ENCODE measurements at places on chromosomes 1 and 21.

- DNase-seq: no peak
These were observed 11.1 kb upstream of the ATF3 start for GRCh38 chr1:212597487-212597886.

- no peak for DNase-seq
These were observed 574.1 kb downstream of the LMO4 start for GRCh38 chr1:87902830-87903229.

DNA sequence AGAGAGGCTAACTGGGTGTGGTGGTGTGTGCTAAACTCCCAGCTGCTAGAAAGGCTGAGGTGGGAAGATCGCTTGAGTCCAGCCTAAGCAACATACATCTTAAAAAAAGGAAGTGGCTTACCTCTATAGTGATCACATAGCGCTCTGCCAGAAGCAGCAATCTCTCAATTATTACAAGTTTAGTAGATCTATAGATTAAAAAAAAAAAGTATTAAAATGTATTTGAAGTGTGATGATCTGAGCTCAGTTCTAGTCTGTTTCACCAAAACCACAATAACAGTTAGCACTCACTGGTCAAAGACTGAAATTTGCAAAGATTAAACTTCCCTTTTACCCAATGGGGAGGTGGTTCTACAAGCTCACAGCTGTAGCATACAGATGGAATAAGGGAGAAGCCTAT lies 76.3 kb downstream of the USP24 start:
- DNase-seq: no peak

GRCh38 chr1:158611916-158612315 lies 6.8 kb downstream of the OR10Z1 start:
- no peak for DNase-seq

DNA sequence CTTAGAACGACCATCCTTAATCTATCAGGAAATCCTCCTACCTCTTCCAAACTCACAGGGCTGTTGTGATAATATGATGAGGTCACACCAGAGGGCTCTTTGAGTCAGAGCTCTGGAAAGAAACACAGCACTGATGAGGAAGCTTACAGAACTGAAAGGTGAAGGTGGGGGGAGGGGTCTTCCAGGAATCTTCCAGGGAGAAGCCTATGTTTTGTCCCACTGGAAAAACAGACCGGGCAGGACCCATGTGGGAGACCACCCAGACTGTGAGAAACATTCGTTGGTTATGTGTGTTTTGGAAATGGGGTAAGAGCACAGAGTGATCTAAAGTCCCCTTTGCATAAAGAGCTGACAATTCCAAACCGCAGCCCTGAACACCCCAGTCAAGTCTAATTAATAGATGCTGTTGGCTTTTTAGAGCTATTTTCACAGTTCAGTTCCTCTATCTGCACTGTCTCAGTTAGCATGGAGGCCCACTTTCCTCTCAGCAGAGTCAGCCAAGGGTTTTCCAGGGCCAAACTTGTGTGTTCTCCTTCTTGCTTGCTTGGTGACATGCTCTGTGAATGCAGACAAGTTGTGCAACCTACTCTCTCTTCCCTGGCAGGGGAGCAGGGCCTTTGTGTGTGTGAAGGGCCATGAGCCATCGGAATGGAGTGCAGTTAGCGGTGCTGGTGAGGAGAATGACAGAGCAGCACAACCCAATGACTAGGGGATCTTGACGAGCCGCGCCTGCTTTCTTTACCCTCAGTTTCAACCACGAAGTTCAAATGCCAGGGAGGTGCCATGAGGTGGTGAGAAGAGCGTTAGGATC lies 12.3 kb downstream of the PHLDA3 start:
- DNase-seq: peak; percentile 93

DNA sequence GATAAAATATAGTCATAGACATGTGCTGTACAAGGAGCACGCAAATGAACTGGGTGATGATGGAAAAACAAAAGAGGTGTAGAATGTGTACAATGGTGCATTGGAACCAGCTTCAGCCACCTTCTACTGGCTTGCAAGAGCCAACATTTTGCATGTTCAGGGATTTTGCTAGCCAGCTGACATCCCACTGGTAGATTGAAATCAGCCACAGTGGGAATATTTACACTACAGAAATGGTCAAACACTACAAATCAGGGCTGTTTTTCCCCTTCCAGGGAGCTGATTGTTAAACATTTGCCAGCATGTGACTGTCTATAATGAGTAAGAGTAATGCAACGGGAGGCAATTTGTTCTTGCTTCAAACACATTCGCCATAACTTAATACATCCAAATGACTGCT lies 23.2 kb downstream of the PMVK start:
- no peak for DNase-seq

DNA sequence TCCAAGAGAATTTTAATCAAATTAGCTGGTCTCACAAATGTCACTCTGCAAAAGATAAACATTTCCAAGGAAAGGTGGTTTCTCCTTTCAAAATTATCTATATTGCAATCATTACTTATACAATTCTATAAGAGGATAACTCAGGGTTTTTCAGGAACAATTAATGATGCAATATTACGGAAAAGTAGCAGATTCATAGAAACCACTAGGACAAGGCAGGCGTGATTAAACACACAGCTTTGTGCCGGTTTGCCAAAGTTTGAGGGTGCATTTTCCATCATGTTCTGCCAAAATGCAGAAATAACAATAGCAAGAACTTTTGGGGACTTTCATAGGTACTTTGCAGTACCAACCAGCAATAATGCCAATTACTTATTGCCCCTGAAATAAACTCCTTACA lies 605 bp downstream of the TNFRSF9 start:
- no peak for DNase-seq

DNA sequence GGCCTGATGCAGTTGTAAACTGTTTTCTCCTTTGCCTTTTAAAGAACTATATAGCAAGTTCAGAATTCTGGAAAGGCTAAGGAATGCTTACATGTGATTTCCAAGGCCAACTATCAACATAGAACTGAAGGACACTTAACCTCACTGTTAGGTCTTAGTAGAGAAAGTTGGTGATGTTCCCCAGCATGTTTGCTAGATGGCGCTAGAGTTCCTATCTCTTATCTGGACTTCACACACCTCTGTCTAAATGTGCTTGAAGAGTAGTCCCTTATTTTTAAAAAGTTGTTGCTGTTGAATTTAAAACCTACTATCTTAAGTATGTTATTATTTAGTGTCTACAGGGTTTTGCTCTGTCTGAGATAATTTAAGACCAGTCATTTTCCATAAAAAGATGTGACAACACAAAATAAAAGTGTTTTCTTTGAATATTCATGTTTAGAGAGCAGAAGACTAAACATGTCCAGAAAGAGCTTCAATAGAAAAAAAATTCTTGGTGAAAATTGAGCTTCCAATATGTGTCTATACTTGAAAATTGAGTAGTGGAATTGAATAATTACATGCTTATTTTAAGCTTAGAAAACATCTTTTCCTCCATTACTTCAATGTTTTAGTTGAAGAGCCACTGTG lies 237.3 kb downstream of the S1PR1 start:
- no peak for DNase-seq

GRCh38 chr1:112297536-112297935 lies 98.5 kb upstream of the CTTNBP2NL start:
- DNase-seq: no peak

DNA sequence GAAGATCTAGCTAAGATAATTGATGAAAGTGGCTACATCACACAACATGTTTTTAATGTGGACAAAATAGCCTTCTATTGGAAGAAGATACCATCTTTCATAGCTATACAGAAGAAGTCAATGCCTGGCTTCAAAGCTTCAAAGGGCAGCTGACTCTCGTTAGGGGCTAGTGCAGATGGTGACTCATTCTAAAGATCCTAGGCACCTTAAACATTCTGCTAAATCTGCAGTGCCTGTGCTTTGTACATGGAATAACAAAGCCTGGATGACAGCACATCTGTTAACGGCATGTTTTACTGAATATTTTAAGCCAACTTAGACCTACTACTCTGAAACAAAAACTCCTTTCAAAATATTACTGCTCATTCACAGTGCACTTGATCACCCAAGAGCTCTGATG lies 65.6 kb upstream of the USP24 start:
- DNase-seq: no peak

- DNase-seq: no peak
These were observed 30.8 kb downstream of the AK2 start for GRCh38 chr1:33005838-33006421.

DNA sequence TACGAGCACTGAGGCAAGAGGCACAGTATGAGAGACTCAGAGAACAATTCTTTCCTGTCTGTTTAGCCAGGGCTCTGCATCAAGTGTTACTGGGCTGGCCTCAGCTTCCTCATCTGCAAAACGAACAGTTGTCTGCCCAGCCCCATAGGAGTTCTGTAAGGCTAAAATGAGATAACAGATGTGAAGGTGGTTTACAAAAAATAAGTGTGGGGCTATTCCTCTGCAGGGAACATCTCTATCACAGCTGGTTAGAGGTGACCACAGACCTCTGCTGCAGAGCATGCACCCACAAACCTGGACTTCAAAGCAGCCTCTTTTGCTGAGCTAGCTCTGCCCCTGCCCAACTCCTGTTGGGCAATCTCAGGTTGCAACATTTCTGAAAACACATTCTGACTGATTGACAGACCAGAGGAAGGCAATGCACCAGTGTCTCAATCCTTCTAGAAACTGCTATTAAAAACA lies 10.5 kb upstream of the OLIG1 start:
- no peak for DNase-seq

DNA sequence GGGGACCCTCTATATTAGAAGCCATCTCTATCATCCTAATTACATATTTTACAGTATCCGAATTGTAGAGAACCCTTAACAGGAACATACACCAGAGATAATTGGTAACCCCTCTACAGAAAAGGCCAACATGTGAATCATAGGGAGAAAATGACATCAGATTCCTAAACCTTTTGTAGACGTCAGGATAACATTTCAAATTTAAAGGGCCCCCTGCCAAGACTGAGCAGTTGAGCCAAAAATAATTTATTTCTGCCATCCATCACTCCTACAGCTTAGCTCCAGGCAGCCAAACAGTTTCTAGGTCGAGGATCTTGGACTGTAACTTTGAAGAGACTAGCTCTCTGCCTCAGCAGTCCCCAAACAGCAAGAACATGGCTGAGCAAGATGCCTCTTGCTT lies 21.2 kb downstream of the ZNF697 start:
- no peak for DNase-seq

- DNase-seq: no peak
These were observed 229.3 kb upstream of the PTBP2 start for GRCh38 chr1:96492236-96492635.

- DNase-seq: no peak
These were observed 36.7 kb upstream of the FAM163A start for GRCh38 chr1:179706339-179706941.

DNA sequence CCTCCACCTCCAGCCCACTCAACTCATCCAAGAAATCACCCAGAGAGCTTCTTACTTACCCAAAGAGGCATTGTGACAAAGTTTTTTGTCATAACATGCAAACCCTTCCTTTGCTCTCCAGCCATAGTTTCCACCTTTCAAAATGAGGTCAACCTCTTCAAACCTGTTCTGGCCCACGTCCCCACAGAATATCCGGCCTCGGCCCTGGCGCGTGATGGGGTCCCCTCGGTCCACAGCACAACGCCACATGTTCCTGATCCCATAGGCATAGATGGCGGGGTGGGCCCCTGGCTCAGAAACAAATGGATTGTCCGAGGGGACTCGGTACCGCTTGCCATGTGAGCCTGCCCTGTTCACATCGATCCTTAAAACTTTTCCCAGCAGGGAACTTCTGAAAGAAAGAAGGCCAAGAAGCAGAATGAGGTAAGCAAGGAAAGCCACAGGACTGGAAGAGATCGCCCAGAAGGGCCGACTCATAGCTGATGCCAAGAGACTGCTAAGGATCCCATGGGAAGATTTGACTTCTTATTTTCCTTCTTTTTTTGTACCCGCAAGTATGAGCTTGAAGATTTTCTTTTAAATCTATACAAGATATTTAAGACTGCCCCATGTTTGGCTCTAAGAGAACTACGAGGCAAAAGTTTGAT lies 7.8 kb downstream of the HHIPL2 start:
- no peak for DNase-seq

- no peak for DNase-seq
These were observed 876 bp downstream of the ALDH9A1 start for GRCh38 chr1:165697491-165697880.

DNA sequence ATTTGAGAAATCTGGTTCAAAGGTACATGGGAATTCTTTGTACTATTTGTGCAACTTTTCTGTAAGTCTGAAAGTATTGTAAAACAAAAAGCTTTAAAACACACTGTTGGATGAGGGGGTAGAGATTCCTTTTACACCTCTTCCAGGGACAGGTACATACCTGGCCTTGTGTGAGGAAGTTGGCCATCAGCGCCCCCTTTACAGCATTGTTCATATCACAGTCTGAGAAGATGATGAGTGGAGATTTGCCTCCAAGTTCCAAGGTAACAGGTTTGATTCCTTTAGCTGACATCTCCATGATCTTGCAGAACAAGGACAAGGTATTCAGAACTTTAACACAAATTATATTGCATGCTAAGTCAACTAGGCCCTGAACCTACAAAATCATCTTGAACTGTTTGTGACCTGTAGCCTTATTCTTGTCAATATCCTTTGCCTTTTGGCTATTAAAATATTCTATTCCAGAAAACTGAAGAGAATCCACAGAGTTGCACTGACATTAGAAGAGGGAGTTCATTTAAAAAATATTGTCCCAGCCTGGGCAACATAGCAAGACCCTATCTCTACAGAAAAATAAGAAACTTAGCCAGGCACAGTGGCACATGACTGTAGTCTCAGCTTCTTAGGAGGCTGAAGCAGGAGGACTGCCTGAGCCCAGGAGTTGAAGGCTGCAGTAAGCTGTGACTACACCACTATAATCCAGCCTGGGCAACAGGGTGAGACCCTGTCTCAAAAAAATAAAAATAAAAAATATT lies 18.9 kb downstream of the ALDH9A1 start:
- no peak for DNase-seq

DNA sequence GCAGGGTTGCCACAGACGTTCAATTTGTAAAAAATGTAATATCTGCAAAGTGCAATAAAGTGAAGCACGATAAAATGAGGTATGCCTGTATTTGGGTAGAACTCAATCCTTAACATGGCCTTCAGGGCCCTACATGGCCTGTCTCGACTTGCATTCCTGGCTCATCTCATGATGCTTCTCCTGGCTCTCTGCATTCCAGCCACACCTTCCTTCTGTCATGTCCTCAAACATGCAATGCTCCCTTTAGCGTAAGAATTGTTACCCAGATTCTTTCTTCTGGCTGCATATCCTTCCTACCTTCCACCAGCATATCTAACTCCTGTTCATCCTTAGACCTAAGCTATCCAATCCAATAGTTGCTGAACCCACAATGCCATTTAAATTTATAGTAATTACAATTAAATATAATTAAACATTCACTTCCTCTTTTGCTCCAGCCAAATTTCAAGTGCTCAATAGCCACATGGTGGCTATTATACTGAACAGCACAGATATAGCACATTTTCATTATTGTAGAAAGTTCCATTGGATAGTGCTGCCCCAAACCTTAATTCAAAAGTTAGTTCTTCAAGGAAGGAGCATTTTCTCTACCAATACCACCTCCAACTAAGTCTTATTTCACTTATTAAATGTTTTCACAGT lies 32.6 kb downstream of the FGGY start:
- no peak for DNase-seq
